ENCODE measurements at places on chromosomes 7 and 10.

DNA sequence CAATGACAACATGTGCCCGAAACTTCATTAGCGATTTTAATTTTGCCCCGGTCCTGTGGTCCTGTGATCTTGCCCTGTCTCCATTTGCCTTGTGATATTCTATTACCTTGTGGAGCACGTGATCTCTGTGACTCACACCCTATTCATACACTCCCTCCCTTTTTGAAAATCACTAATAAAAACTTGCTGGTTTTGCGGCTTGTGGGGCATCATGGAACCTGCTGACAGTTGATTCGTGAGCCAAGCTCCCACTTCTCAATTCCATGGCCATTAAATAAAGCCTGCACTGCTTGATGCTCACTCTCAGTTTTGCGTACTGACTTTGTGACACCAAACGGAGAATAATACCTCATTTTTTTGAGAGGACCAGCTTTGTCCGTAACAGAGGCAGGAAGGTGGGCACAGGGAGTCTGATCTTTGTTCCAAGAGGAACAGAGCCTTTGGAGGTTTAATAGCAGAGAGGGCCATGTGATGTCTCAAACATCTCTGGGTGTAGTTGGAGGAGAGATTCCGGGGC, 3.8 kb upstream of the ADAMTS14 start:
- DNase-seq: no peak

DNA sequence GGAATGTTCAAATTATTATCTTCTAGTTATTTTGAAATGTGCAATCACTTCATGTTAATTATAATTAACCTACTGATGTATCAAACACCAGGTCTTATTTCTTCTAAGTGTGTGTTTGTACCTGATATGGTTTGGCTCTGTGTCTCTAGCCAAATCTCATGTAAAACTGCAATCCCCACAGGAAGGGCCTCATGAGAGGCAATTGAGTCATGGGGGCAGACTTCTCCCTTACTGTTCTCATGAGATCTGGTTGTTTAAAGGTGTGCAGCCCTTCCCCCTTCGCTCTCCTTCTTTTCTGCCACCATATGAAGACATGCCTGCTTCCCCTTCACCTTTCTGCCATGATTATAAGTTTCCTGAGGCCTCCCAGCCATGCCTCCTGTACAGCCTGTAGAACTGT, 18.6 kb upstream of the PRKCQ start:
- no peak for DNase-seq

GRCh38 chr10:98309366-98310355, 41.7 kb upstream of the LOXL4 start:
- no peak for DNase-seq

GRCh38 chr10:5929442-5929841, 39.4 kb downstream of the FBH1 start:
- DNase-seq: no peak

DNA sequence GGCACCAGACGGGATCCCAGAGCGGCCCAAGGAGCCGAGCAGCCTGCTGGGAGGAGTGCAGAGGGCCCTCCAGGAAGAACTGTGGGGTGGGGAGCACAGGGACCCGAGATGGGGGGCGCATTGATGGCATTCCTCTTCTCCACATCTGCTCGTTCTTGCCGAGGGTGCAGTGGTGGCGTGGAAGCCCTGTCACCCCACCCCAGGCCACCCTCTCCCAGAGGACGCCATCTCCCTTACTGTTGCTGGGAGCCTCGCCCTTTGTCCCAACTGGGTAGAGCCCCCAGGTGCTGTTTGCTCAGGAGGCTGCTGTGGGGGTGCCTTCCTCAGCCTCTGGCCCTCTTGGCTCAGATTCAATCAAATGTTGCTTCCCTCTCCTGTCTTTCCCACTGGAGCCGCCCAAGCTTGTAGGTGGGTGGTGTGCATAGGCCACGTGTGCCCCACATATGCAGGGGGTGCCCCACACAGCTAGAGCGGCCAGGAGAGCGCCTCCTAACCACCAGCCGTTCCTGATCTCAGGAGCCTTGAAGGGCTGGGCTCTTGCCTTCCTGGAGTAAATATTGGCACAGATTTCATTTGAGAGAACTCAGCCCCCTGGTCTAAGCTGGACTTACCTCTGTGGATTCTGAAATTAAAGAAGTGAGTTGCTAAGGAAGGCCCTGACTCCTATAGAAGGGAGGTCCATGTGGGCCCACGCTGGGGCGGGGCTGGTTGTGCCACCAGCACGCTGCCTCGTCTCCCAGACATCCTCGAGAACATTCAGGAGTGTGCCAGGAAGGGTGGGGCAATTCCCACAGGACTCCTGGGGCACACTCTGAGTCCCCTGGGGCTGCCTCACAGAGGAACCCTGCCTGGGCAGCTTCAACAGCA, 39.2 kb downstream of the ZNF467 start:
- no peak for DNase-seq
